ENCODE measurements at places on chromosomes 6 and 20. TPM values are rescaled to one million over a fixed set of nuclear protein-coding genes. Genes with fewer than 3 reads are reported as not detected.

DNA sequence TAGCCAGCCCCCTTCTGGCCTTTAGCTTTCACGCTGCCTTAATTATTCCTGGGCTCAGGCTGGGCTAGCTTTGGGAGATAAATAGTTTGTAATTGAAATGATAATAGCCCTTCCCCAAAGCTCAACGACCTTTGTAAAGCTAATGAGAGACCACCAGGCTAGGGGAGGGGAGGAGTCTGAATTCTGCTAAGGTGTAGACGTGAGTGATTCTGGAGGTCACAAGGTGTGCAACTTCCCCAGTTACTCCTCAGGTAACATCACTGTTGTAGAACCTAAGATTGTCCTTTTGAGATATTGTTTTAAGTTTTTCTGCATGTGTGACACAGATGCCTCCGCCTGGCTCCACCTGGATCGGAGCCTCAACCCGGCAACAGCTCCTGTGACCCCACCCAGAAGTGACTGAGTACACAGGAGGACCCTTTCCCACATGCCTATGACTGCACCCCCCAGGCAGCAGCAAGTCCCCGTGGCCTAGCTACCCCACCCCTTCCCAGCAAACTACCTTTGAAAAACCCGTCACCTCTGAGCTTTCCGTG lies 5.8 kb upstream of the GPR31 start:
- H3K36me3 ChIP-seq: no peaks in the 10 kb centered on the region
- H3K27me3 ChIP-seq: no peaks in the 10 kb centered on the region
- no peak overlapping the region for H3K27ac ChIP-seq
- no peak overlapping the region for H3K4me3 ChIP-seq

- no peaks in the 10 kb centered on the region for H3K36me3 ChIP-seq
- no peaks in the 10 kb centered on the region for H3K27me3 ChIP-seq
- no peak overlapping the region for H3K4me3 ChIP-seq
These were observed 144.8 kb upstream of the LAMA2 start for GRCh38 chr6:128738112-128738511.

DNA sequence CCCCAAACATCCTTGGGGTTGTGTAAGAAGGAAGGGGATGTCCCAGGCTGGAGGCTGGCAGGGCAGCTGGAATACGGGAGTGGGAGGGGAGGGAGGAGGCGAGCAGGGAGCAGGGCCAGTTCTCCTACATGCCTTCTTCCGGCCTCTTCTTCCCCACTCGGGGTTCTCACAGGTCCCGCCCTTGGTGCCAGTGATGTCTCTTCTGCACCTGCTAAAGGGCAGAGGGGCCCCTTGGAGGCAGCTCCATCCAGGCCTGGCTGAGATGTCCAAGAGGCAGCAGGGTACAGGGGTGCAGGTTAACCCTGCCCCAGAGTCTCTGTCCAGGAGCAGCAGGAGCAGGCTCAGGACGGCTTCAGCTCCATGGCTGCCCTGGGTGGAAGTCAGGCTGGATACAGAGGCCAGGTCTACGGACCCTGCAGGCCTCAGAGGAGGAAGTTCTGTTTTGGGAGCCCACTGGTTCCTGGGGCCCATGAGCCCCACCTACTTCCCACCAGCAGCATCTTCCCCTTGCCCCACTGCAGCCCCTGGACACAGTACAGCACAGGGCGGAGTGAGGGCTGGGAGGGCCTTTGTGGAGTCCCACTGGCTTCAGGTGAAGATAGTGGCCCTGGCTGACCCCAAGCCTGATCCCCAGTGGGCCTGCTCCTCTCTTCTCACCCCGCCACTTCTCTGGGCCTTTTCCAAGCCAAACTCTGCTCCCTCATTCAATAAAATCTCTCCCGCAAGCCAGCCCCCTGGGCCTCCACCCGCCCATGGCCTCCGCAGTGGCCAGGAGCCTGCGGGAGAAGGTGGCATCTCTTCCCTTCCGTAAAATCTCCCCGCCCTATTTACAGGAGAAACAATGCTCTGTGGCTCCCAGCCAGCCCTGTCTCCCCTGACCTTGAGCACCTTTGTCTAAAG lies 60.4 kb downstream of the YTHDF1 start:
- no peaks in the 10 kb centered on the region for H3K36me3 ChIP-seq
- no peak overlapping the region for H3K4me3 ChIP-seq
- no peak overlapping the region for H3K27ac ChIP-seq
- no peaks in the 10 kb centered on the region for H3K4me1 ChIP-seq
- no peak for DNase-seq
- H3K27me3 ChIP-seq: peaks cover 42% of the 10 kb centered on the region

GRCh38 chr6:22774129-22774528 lies 204.8 kb downstream of the HDGFL1 start:
- no peaks in the 10 kb centered on the region for H3K4me1 ChIP-seq
- DNase-seq: no peak
- H3K36me3 ChIP-seq: no peaks in the 10 kb centered on the region
- no peaks in the 10 kb centered on the region for H3K27me3 ChIP-seq
- no peak overlapping the region for H3K27ac ChIP-seq

HCRTR2 gene
- not detected for total RNA-seq

All from GM23248 (cell line).